ENCODE measurements at places on chromosomes 1 and 21. TPM values are rescaled to one million over a fixed set of nuclear protein-coding genes. Genes with fewer than 3 reads are reported as not detected.

GRCh38 chr1:152410599-152410998, 3.5 kb downstream of the CRNN start:
- DNase-seq: peak; percentile 63
- H3K4me3 ChIP-seq: no peak overlapping the region
- H3K27me3 ChIP-seq: no peaks in the 10 kb centered on the region

- H3K4me3 ChIP-seq: no peak overlapping the region
- H3K36me3 ChIP-seq: no peaks in the 10 kb centered on the region
- DNase-seq: no peak
- no peaks in the 10 kb centered on the region for H3K4me1 ChIP-seq
Measured at GRCh38 chr21:43210454-43211071, 41.8 kb downstream of the CRYAA start.

GRCh38 chr21:37386151-37386550, 19.6 kb downstream of the DYRK1A start:
- H3K4me3 ChIP-seq: no peak overlapping the region
- H3K36me3 ChIP-seq: no peaks in the 10 kb centered on the region
- H3K4me1 ChIP-seq: peaks cover 34% of the 10 kb centered on the region
- H3K27ac ChIP-seq: no peak overlapping the region
- H3K27me3 ChIP-seq: no peaks in the 10 kb centered on the region
- no peak for DNase-seq

- DNase-seq: no peak
- H3K4me1 ChIP-seq: peaks cover 12% of the 10 kb centered on the region
- H3K27ac ChIP-seq: no peak overlapping the region
- H3K27me3 ChIP-seq: no peaks in the 10 kb centered on the region
- H3K4me3 ChIP-seq: no peak overlapping the region
Measured at GRCh38 chr1:94709891-94710581, 110.1 kb upstream of the SLC44A3 start.

GRCh38 chr1:110135246-110135645, 15.0 kb upstream of the SLC6A17 start:
- H3K36me3 ChIP-seq: no peaks in the 10 kb centered on the region
- H3K27me3 ChIP-seq: peaks cover 10% of the 10 kb centered on the region
- H3K4me1 ChIP-seq: peaks cover 25% of the 10 kb centered on the region
- no peak overlapping the region for H3K27ac ChIP-seq
- H3K4me3 ChIP-seq: no peak overlapping the region

- no peaks in the 10 kb centered on the region for H3K4me1 ChIP-seq
- no peaks in the 10 kb centered on the region for H3K27me3 ChIP-seq
- H3K36me3 ChIP-seq: no peaks in the 10 kb centered on the region
- H3K27ac ChIP-seq: no peak overlapping the region
- no peak overlapping the region for H3K4me3 ChIP-seq
- no peak for DNase-seq
Measured at GRCh38 chr21:32298148-32298559, 501 bp upstream of the MRAP start.

The FCRLA gene
- polyA plus RNA-seq: 0.24 TPM

The TAGLN2 gene
- polyA plus RNA-seq: 58.2 TPM

The FCGR2B gene
- not detected for polyA plus RNA-seq

Data from GM23338 (cell line).